Right renal pelvis (tissue), 4 donors: ENCODE measurements at places on chromosomes 4 and X. TPM values are rescaled to one million over a fixed set of nuclear protein-coding genes. Genes with fewer than 3 reads are reported as not detected.

Gene APLN
- 5.7 TPM for polyA plus RNA-seq

Gene MAP9
- 34.4 TPM for polyA plus RNA-seq

Gene MEPE
- not detected for polyA plus RNA-seq

Gene GRPR
- 0.27 TPM for polyA plus RNA-seq

Gene LRBA
- polyA plus RNA-seq = 70.6 TPM

Gene DCX
- polyA plus RNA-seq = 2.0 TPM

Gene FOXR2
- not detected for polyA plus RNA-seq

Gene SOWAHB
- 6.3 TPM for polyA plus RNA-seq

Gene MAGEC3
- polyA plus RNA-seq = 0.15 TPM

Gene IBSP
- polyA plus RNA-seq = not detected

Gene RTL9
- 0.21 TPM for polyA plus RNA-seq

Gene TLR6
- polyA plus RNA-seq = 0.44 TPM

Gene DCLK2
- 10.5 TPM for polyA plus RNA-seq

Gene ZIC3
- polyA plus RNA-seq = not detected

Gene SMR3B
- not detected for polyA plus RNA-seq

Gene SPON2
- polyA plus RNA-seq = 11.5 TPM

Gene COL4A6
- polyA plus RNA-seq = 16.6 TPM

Gene UXT
- 121 TPM for polyA plus RNA-seq

Gene PDLIM3
- polyA plus RNA-seq = 7.2 TPM

Gene PABPC5
- 4.8 TPM for polyA plus RNA-seq

Gene FAM47E
- polyA plus RNA-seq = 7.4 TPM

Gene CXCL3
- 0.28 TPM for polyA plus RNA-seq

Gene MXRA5
- polyA plus RNA-seq = 8.2 TPM

Gene DDIT4L
- 2.9 TPM for polyA plus RNA-seq

Gene F8
- polyA plus RNA-seq = 18.7 TPM

Gene TMPRSS11B
- polyA plus RNA-seq = not detected

Gene SH3TC1
- 36.5 TPM for polyA plus RNA-seq

Gene GSX2
- not detected for polyA plus RNA-seq

Gene VEGFC
- 21.2 TPM for polyA plus RNA-seq

Gene SPATA4
- 1.7 TPM for polyA plus RNA-seq

Gene POF1B
- polyA plus RNA-seq = 1.7 TPM

Gene USP17L21
- not detected for polyA plus RNA-seq

Gene RGS12
- 45.1 TPM for polyA plus RNA-seq

Gene F9
- polyA plus RNA-seq = not detected

Gene DIAPH2
- polyA plus RNA-seq = 8.9 TPM

Gene PLS3
- 307 TPM for polyA plus RNA-seq

Gene SYTL4
- polyA plus RNA-seq = 24.0 TPM

Gene AFF2
- polyA plus RNA-seq = 5.4 TPM

Gene CNGA2
- not detected for polyA plus RNA-seq

Gene RHOXF2B
- 0.87 TPM for polyA plus RNA-seq

Gene NAA11
- not detected for polyA plus RNA-seq
